ENCODE measurements at places on chromosomes 7 and 10.

GRCh38 chr10:112698818-112699164 lies 251.3 kb upstream of the TCF7L2 start:
- DNase-seq = no peak

DNA sequence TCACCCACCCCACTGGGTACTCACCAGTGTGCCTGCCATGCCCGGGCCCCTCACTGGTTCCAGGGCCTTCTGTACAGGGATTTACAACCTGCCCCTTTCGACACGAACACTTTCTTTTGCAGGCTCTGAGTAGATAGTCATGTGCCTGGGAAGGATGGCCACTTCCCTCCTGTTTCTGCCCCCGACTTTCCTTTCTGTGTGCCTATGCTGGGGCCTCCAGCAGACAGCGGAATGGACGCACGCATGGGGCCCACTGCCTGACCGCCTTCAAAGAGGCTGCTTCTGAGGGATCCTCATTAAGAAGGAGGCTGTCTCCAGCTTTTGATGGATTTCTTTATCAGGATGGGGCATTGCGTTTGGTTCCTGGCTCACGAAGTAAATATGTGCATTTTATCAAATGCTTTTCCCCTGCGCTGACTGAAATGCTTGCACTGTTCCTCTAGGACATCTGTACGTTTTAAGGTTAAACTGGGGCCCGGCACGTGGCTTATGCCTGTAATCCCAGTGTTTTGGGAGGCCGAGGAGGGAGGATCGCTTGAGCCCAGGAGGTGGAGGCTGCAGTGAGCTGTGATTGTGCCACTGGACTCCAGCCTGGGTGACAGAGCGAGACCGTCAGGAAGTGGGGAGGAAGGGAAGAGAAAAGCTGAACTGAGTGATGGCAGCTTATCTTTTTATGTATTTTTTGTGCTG lies 29.4 kb upstream of the NKX6-2 start:
- DNase-seq = no peak

DNA sequence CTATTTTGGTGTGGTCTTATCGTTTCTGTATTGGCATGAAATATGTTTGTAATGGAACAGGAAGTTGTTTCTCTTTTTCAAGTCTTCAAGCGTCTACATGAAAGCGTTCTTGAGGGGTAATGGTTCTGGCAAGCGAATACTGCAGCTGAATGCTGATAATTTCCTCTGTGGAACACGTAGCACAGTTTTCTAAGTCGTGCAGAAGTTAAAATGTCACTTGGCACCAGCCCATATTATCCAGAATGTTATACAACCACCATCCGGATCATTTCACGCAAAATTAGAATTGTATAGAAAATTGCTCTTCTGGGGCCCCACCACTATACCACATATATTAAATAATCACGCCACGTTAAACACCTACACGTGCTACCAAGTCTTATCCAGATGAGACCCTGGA lies 354.3 kb downstream of the CALN1 start:
- DNase-seq = no peak

DNA sequence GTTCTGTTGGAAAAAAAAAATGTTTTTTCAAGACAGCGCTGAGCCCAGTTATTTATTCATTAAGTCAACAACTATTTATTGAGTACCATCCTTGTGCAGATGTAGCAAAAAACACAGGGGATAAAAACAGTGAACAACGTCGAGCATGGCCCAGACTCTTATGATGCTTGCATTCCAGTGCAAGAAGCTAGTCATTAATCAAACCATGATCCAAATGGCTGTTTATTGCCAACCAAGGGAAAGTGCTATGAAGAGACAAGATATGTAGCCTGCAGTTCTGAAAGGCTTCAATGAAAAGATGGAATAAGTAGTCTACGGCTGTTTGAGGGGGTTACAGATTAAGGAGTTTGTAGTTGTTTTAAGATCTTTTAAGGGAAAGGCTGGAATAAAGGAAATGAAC lies 262.3 kb downstream of the NEBL start:
- no peak for DNase-seq

DNA sequence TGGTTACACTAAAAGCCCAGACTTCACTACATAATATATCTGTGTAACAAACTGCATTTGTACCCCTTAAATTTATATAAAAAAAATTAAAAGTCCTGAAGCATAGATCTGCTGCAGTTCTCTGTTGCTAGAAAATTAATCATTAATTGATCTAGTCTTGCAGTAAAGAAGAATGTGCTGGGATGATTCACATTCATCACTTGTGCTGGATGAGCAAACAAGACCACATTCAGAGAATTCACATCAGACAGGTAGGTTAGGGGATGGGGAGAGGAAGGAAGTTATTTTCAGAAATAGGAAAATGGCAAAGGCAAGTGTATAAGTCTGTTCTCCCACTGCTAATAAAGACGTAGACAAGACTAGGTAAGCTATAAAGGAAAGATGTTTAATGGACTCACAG lies 1019.0 kb downstream of the KCNMA1 start:
- DNase-seq = no peak

GRCh38 chr10:19488592-19489280 lies 327.5 kb upstream of the PLXDC2 start:
- DNase-seq = no peak

DNA sequence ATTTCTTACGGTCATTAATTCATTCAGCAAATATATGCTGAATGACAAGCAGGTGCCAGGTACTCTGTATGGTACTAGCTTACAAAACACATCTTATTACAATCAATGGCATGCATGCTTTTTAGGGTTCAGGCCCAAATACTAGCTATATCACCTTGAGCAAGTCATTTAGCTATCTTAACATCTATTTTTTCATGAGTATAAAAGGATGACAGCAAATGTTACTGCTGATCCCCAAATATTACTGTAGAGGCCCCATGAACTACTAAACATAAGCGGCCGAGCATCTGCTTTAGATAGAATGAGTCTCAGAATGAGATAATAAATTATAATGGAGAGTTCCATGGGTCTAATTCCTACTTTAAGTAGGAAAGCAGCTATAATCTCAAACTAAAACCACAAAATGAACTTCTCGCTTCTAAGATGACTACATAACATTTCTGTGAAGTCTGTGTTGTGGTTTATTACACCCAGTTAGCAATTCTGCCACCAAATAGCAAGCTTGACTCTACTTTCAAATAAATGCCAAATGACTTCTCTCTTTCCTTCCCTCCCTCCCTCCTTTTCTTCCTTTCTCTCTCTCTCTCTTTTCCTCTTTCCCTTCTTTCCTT lies 113.7 kb upstream of the LRRN3 start:
- no peak for DNase-seq

GRCh38 chr10:81696609-81697388 lies 178.2 kb upstream of the NRG3 start:
- DNase-seq = no peak

DNA sequence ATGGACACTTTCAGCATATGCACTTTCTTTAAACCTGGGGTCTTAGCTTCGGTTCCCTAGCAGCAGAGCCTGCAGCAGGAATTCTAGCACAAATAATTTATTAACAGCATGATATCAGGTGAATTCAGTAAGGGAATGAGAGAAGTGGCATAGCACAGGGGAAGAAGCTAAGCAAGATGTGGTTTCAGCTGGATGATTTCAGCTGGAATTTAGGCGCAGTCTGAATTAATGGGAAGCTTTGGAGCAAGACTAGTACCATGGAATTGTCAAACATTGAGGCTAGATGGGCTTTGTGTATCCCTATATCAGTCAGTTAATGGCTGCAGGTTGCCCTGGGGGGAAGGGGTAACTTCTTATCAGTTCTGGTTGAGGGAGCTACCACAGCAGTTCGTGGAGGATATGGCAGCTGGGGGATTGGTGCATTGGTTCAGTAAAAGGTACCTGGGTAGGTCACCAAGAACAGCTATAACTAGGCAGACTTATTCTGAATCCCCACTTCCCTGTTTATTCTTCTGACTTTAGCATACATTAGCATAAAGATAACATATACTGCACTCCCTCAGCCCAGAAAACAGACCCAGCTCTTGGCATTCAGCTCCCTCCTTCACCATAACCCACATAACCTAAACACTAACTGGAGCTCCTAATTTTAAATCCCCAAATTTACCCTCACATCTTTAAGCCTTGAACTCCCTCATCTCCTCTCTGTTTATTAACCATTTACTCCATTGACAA lies 46.8 kb upstream of the NAMPT start:
- DNase-seq = no peak

GRCh38 chr10:35711615-35712411 lies 69.7 kb upstream of the FZD8 start:
- DNase-seq = no peak

- DNase-seq = no peak
These were observed 47.7 kb upstream of the ITGB8 start for GRCh38 chr7:20282959-20283358.
